ENCODE measurements at places on chromosomes 1 and 21. TPM values are rescaled to one million over a fixed set of nuclear protein-coding genes. Genes with fewer than 3 reads are reported as not detected.

The IGSF3 gene
- 53.9 TPM for total RNA-seq

The BRDT gene
- total RNA-seq = not detected

The ZC3H12A gene
- 4.5 TPM for total RNA-seq

The FCER1A gene
- total RNA-seq = not detected

The DENND2C gene
- 2.8 TPM for total RNA-seq

The VAMP3 gene
- total RNA-seq = 112 TPM

The LAPTM5 gene
- not detected for total RNA-seq
